Dermis blood vessel endothelial cell (primary cell): ENCODE measurements at places on chromosomes 1 and 21. TPM values are rescaled to one million over a fixed set of nuclear protein-coding genes. Genes with fewer than 3 reads are reported as not detected.

Gene B3GALT2
- total RNA-seq: 2.9 and 4.4 TPM in 2 replicates

Gene C1orf185
- not detected in 2 replicates for total RNA-seq

GRCh38 chr1:166378805-166379204 is 212.0 kb upstream of the FAM78B start:
- no peak for DNase-seq

DNA sequence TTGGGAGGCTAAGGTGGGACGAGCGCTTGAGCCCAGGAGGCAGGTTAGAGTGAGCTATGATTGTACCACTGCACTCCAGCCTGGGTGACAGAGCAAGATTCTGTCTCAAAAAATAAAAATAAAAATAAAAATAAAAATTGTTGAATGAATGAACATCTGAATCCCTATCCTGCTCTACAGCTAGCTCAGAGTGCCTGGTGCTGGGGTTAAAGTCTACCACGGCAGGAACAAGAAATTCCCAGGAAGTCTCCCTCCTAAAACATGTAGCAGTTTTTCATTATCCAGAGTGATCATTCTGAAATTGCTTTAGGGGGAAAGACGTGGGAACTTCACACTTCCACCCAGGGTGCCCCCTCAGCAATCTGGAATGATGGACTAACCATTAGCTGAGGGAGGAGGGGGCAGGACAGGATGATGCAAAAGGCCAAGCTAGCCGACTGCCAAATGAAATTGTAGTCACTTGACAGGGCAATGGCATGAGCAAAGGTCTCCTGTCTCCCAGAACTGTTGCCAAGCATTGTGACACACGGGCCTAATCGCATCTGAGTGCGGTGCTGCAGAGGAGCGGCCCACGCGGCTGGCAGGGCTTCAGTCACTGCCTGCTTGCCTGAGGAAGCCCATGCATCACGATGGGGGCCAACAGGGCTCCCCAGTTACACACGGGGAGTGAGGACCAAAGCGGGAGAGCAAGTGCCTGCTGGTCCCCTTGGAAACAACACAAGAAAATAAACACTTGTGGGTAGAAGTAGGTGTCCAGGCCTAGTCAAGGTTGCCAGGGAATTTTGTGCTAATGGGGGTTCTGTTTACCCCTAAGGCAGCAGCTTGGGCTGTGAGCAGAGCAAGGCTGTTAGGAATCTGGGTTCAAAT is 85.7 kb downstream of the NENF start:
- no peak for DNase-seq

DNA sequence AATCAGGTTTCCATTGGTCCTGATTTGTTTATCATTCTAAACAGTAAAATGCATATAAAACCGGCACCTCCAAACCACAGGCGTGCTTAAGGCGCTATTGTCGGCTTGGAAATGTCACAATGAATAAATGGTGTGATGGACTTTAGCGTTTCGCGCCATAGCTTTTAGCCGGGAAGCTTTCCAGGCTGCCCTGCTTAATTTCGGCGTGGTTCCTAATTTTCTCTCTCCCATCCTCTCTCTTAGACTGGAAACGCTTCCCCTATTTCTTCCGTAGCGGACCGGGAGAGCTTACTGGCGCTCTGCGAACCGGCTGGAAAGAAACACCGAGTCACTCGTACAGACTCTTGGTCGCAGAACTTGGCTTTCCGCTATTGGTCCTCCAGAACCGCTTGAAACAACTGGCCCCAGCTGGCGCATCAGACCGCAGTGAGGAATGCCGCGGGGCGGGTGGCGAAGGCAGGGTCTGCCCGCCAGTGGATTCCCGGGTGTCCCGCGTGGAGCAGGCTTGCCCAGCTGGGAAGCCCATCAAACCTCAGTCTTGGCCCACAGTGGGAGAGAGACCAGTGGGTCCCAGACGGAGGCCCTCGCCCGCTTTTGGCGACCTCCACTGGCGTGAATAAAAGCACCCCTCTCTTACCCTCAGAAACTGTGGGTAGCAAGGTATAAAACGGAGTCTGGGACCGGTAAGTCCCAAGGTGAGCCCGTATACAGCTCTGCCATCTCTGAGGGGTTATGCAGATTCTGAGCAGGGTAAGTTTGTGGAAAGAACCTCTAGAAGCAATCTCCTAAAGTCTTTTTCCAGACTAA is 4.0 kb upstream of the LHX8 start:
- DNase-seq: no peak

DNA sequence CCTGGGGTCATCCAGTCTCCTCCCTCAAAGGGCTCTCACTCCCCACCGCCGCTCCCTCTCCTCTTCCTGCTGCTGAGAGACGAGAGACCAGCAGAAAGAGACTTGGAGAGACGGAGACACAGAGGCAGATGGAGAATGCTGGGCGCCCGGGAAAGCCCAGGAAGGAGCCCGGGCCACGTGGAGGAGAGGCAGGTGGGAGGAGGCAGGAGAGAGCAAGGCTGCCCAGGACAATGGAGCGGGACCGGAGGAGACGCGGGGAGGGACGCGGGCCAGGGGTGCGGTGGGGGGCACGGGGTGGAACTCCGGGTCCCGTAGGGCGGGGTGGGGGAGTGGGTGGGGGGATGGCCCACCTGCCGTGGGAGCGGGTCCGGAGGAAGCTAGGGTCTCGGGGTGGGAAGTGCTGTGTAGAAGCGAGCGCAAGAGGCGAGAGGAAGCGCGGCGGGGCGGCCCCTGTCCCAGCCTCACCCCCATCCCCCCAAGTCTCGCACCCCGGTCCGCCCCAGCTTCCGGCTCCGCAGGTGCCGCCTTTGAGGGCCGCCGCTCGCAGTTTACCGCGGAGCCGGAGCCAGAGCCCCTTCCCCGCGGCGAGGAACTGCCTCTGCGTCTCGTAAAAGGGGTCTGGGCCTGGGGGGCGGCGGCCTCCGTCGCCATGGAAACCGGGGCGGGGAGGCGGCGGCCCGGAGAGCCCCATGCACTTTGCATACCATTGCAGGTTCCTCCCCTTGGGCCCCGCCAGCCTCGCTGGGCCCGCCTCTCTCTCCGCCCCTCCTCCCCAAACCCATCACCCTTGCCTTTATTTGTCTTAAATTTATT is 11.7 kb upstream of the EPHA2 start:
- peak; percentile 46 for DNase-seq

GRCh38 chr1:23408797-23409290 is 15.7 kb downstream of the TCEA3 start:
- no peak for DNase-seq

DNA sequence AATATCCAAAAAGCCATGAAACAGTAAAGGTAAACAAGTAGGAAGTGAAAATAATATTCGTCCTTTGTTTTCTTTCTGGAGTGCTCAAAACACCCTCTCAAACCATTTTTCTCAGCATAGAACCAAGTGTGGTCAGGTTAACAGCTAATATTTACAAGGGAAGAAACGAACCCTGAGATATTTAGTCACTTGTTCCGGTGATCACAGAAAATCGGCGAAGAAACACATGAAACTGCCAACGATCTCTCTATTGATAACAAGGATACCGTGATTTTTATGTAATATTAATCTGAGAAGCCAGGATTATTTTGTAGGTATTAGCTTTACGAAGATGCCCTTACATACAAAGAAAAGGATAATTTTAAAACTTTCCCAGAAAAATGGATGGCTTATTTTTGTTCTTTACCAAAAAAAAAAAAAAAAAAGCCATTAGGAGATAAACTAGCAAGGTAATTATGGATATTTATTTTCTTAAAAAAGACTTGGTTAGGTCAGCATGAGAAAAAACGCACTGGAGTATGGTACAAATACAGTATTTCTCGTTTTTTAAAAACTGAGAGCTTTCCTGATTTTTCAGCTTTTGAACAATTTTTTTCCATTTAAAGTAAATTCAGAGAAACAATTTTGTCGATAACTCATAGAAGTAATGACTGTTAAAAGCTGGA is 107.3 kb upstream of the HNRNPU start:
- DNase-seq: peak; percentile 59

DNA sequence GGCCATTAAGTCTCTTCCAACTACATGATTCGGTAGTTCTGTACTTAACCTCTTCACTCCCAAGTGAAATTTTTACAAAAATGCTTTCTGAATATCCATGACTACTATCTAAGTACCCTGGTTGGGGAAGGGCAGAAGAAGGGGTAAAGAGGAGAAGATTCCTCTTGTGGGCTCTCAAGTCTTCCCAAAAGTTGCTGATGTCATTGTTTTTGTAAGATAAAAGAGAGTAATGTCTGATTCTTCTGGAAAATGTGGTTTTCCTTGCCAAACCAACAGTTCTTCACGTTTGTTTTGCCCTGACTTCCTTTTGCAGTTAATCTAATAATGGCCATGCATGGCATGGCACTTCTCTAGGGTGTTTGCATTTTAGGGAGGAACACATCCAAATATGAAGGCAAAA is 34.7 kb upstream of the AK4 start:
- no peak for DNase-seq

DNA sequence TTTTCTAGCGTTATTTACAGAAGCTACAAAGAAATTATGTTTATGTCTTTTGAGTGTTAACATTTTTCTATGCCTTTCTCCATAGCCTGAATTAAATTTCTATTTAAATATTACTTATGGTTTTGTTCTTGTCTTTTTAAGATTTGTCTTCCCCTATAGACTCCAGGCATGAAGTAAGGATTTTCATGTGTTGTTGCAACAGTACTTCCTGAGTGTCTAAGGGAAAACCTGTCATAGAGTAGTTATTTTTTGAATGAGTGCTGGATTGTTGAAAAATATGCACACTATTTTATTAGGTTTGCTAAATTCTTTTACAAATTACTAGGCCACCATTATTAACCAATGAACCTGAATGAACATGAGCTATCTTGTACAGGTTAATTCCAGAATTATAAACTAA is 27.1 kb downstream of the SAMSN1 start:
- no peak for DNase-seq

Gene PEAR1
- 19.1 and 53.5 TPM in 2 replicates for total RNA-seq

DNA sequence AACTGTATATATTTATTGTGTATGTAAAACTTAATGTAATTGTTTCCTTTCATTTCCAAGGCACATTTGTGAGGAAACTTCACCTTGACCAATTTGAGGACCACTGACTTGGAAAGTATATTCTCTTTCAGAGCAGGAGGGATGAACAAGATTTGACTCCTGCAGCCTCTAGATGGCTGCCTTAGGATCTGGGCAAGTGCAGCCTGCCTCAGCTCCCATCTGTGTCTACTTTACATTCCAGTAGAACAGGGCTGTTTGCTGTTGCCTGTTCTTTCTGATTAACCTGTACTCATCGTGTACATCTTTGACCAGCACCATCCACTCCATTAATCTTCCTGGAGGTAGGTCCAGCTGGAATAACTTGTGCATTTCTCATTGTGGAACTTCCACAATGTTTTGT is 312.8 kb downstream of the HLX start:
- no peak for DNase-seq

DNA sequence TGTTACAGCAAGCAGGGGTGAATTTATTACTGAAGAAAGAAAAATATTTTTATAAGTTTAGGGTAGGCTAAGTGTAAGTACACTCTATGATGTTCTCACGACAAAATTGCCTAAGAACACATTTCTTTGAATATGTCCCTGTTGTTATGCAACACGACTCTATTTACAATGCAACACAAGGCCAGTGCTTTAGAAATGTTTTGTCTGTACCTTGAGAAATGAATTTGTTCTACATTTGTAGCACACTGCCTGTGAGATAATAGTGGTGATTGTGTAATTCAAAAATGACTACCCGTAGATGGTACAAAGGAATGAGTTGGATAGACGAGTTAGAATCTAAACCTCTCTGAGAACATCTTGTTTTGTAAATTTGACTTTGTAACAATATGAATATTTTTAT is 63.7 kb upstream of the IGSF5 start:
- no peak for DNase-seq

Gene TNNT2
- not detected in 2 replicates for total RNA-seq

Gene KIF14
- total RNA-seq: 3.1 and 18.0 TPM in 2 replicates

GRCh38 chr1:116128664-116129063 is 17.5 kb downstream of the MAB21L3 start:
- DNase-seq: no peak

DNA sequence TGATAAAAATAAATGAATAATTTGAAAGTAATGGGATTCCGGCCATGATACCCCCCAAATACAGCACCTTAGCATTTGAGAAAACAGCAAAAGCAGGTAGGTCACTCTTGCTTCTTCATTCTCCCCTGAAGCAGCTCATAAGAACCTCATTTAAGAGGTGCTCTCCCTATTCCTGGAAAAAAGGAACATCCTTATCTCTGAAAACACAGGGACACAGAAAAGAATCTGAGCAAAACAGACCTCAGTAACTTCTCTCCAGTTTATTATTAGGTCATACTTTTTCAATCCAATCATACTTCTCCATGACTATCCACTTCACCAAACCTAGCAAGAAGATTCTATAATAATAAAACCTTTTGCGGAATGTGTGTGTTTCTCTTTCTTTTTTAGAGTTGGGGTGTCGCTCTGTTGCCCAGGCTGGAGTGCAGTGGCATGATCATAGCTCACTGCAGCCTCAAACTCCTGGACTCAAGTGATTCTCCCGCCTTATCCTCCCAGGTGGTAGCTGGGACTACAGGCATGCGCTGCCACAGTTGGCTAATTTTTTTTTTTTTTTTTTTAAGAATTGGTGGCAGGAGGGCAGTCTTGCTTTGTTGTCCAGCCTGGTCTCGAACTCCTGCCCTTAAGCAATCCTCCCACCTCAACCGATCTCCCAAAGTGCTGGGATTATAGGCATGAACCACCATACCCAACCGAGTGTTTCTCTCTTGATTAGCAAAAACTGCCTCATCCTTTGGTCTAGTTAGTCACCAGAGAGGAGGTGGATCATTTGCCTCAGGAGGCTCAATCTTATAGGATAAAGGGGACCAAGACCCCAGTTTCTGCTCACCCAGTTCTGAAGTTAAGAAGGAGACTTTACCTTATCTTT is 10.6 kb upstream of the TRIM33 start:
- DNase-seq: no peak

Gene KIRREL1
- total RNA-seq: 28.2 and 35.4 TPM in 2 replicates

Gene LDLRAD1
- not detected in 2 replicates for total RNA-seq

GRCh38 chr1:26703478-26703877 is 7.7 kb downstream of the ARID1A start:
- peak; percentile 48 for DNase-seq

DNA sequence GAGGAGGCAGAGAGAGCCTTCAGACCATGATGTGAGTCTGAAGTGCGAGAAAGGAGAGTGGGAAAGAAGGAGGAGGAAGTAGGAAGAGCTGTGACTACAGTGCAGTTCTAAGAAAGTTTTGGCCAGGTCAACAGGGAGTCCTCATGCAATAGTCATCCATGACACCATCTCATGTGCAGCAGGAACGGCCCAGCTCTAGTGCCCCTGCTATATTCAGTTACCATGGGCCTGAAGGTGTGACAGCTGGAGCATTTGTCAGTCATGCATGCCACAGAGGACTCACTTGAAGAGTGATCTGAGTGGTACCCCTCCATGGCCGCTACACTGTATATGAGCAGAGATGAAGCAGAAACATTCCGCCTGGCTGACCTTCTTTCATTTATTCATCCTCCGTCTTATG is 77.9 kb downstream of the OMA1 start:
- DNase-seq: no peak

GRCh38 chr1:170807432-170807831 is 127.9 kb upstream of the MROH9 start:
- no peak for DNase-seq

Gene CHODL
- 0.14 TPM in 1 of 2 replicates, not detected in the other for total RNA-seq
